Cardiac muscle cell (in vitro differentiated cells and primary cell): ENCODE measurements at places on chromosomes 3 and 15. TPM values are rescaled to one million over a fixed set of nuclear protein-coding genes. Genes with fewer than 3 reads are reported as not detected.

DNA sequence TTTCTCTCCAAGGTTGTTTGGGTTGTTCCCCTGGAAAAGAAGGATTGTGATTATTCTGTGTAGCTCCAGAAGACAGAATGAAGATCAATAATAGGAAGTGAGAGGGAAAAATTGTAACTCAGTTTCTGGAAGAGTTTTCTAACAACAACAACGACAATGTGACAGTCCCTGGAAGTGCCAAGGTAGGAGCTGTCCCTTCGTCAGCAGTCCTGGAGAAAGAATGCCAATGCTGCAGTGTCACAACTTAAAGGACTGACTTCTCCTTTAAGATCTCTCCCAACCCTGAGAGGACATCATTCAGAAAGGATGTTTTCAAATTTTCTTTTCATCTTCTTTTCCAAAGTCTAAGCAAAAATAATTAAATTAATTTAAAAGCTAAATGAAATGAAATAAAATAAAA is 136.4 kb upstream of the GAP43 start:
- no peaks in the 10 kb centered on the region for H3K36me3 ChIP-seq
- no peak overlapping the region for H3K27ac ChIP-seq
- no peak overlapping the region for H3K4me3 ChIP-seq
- no peaks in the 10 kb centered on the region for H3K27me3 ChIP-seq
- peak; percentile 12 for DNase-seq

KIF7 gene
- total RNA-seq = 24.4 and 33.8 TPM in 2 replicates

- no peaks in the 10 kb centered on the region for H3K27me3 ChIP-seq
- no peak overlapping the region for H3K27ac ChIP-seq
- no peak overlapping the region for H3K4me3 ChIP-seq
- no peaks in the 10 kb centered on the region for H3K4me1 ChIP-seq
- DNase-seq = no peak
- no peaks in the 10 kb centered on the region for H3K36me3 ChIP-seq
These were observed 598.9 kb upstream of the GRM7 start for GRCh38 chr3:6262010-6262409.

DNA sequence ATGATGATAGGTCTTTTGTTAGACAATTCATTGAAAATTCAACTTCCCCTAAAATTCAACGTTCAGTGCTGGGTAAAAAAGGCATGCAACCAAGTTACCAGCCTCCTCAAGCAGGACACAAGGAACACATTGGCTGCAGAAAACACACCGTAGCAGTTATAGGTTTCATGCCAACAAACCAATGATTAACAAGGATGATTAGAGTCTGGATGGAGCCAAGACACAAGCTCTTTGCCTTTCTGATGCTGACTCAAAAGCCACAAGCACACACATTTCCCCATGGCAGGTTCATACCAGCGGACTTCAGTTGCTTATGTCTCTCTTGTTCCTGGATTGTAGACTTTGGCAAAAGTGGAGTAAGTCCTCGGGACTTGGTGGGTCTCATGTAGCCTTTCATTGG is 105.8 kb downstream of the DHX30 start:
- no peaks in the 10 kb centered on the region for H3K27me3 ChIP-seq
- peaks cover 10% of the 10 kb centered on the region for H3K36me3 ChIP-seq
- H3K4me3 ChIP-seq = no peak overlapping the region
- DNase-seq = no peak
- no peak overlapping the region for H3K27ac ChIP-seq
- H3K4me1 ChIP-seq = no peaks in the 10 kb centered on the region

PP2D1 gene
- not detected in 2 replicates for total RNA-seq

DNA sequence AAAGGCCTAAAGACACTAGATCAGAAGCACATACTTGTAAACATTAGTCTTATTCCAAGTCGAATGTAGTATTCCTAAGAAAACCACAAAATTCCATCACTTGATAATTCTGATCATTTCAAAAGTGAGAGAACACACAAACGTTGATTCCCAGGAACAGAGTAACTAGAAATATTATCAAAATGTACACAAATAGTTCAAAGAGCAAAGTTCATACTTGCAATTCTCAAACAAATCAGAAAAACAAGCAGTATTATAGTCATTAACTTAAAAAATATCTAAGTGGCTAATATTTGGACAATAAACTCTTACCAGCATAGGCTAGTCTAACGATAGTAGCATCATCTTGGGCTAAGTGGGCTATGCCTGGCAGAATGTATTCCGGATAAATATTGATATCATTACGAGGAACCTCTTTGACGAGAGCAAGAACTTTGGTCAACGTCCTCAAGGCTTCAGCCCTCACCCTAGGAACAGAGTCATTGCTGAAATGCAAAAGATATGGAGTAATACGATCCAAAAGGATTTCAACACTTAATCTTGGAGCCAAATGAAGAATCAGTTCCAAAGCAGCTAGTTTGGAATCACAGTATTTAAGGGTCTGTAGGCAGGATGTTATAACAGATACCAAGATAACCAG is 13.3 kb downstream of the PIK3R4 start:
- H3K27me3 ChIP-seq = no peaks in the 10 kb centered on the region
- H3K4me3 ChIP-seq = no peak overlapping the region
- no peak for DNase-seq
- no peak overlapping the region for H3K27ac ChIP-seq
- H3K36me3 ChIP-seq = peaks cover 14% of the 10 kb centered on the region

- no peak for DNase-seq
- no peak overlapping the region for H3K4me3 ChIP-seq
- no peaks in the 10 kb centered on the region for H3K4me1 ChIP-seq
- H3K36me3 ChIP-seq = no peaks in the 10 kb centered on the region
- H3K27me3 ChIP-seq = peaks cover 29% of the 10 kb centered on the region
These were observed 212.8 kb upstream of the C2CD4B start for GRCh38 chr15:62377736-62378480.

DNA sequence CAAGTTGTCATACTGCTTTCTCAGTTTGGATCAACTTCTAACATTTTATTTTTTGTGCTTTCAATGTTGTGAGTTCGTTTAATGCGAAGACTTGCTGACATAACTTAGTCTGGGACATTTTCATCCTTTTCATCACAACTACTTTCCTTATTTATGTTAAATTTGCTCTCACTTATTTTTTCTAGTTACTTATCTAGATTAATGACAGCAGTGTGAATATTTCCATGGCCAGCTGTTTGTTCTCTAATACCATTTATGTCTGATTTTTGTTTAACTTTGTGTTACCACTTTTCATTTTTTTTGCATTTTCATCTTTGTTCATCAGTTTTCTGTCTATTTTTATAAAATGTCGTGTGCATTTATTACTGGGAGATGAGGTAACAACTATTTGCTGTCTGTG is 6.2 kb downstream of the SLC25A26 start:
- DNase-seq = no peak
- H3K36me3 ChIP-seq = no peaks in the 10 kb centered on the region
- H3K27ac ChIP-seq = no peak overlapping the region
- H3K4me1 ChIP-seq = no peaks in the 10 kb centered on the region
- H3K4me3 ChIP-seq = no peak overlapping the region

DNA sequence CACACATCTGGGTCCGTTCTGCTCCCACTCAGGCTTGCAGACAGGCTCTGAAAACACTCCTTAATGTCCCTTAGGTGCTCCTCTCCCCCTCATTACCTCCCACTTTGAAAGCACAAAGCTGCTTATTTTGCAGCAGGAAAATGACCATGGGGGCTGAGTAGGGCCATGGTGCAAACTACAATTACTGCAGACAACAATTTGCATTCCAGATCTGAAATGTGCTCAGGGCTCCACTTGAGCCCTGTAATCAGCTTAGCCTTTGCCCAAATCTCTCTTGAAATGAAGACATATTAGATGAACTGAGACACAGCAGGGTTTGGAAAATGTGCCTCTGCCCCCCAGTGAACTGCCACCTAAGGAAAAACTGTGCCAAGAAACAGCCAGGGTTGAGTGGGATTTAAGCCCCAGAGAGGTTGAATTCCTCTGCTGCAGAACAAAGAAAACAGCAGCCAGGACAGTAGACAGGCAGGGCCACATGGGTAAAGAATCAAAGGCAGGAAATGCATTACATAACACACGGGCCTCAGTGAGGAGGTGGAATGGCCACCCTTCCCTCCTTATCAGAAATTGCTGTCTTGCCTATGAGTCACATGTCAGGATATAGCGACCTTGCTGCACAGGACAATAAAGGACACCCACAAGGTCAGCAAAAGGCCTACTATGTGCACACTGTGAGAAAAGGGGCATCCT is 126.8 kb upstream of the ARHGEF3 start:
- peaks cover 3% of the 10 kb centered on the region for H3K27me3 ChIP-seq
- H3K36me3 ChIP-seq = no peaks in the 10 kb centered on the region
- DNase-seq = peak; percentile 60
- no peak overlapping the region for H3K27ac ChIP-seq

C3orf20 gene
- total RNA-seq = 0.21 and 0.92 TPM in 2 replicates

GRCh38 chr3:44186712-44187111 is 55.0 kb upstream of the TOPAZ1 start:
- no peak overlapping the region for H3K4me3 ChIP-seq
- H3K27me3 ChIP-seq = peaks cover 39% of the 10 kb centered on the region
- no peaks in the 10 kb centered on the region for H3K36me3 ChIP-seq
- DNase-seq = no peak
- no peak overlapping the region for H3K27ac ChIP-seq

- no peak overlapping the region for H3K4me3 ChIP-seq
- H3K4me1 ChIP-seq = no peaks in the 10 kb centered on the region
- no peaks in the 10 kb centered on the region for H3K27me3 ChIP-seq
- peak; percentile 9 for DNase-seq
These were observed 45.2 kb upstream of the LMCD1 start for GRCh38 chr3:8456412-8456811.

DNA sequence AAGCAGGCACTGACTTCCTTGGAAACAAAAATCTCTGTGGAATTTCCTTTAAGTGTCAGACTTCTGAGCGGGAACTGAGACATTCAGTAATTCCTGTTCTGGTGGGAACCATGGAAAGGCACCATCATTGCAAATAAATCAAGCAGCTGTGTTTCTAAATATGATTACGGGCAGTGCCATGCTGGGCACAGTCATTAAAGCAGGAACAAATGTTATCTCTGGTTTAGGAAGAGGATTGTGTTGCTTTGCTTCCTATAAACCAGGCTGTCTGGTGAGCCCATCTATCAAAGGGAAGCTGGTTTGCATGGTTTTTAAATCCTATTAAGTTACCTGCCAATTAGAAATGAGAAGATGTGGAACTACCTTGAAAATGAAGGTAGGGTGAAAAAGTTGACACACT is 86.7 kb downstream of the EBLN2 start:
- peaks cover 5% of the 10 kb centered on the region for H3K4me1 ChIP-seq
- H3K27ac ChIP-seq = no peak overlapping the region

GRCh38 chr3:148269816-148270215 is 427.9 kb upstream of the AGTR1 start:
- no peak overlapping the region for H3K27ac ChIP-seq
- H3K36me3 ChIP-seq = no peaks in the 10 kb centered on the region
- H3K27me3 ChIP-seq = no peaks in the 10 kb centered on the region
- no peak for DNase-seq
- no peak overlapping the region for H3K4me3 ChIP-seq

DNA sequence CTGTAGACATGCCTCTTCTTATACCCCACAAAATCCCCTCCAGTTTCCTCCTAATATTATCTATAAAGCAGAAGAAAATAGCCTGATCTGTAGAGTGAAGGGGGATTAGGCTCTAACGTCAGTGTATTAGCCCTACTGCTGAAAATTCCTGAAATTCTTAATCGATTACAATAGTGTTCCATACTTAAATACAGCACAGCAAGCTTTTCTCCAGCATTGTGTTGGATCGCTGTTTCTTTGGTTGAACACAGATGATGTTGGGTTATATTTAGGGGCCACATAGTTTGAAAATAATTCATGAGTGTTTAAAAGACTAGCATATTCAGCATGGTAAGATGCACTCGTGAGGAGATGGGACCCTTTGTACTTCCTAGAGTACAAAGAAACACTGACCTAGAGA is 52.5 kb downstream of the PIAS1 start:
- DNase-seq = peak; percentile 14
- peaks cover 18% of the 10 kb centered on the region for H3K4me1 ChIP-seq
- no peak overlapping the region for H3K4me3 ChIP-seq

TM4SF1 gene
- total RNA-seq = 0.80 and 3.1 TPM in 2 replicates
